ENCODE measurements at places on chromosomes 1 and 21. TPM values are rescaled to one million over a fixed set of nuclear protein-coding genes. Genes with fewer than 3 reads are reported as not detected.
A peak's percentile ranks its signal among the peaks of the same experiment; 100 is the strongest.

- DNase-seq: peak; percentile 38
These were observed 149.2 kb upstream of the TMEM51 start for GRCh38 chr1:15004396-15004795.

DNA sequence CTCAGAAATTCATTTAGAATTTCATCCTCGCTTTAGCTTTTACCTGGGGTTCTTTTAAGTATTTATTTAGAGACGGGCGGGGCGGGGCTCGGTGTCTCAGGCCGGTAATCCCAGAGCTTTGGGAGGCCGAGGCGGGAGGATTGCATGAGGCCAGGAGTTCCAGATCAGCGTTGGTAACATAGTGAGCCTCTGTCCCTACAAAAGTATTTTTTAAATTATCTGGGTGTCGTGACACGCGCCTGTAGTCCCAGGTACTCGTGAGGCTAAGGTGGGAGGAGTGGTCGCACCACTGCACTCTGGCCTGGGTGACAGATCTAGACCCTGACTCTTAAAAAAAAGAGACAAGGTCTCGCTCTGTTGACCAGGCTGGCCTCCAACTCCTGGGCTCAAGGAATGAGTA is 942 bp upstream of the RSBN1 start:
- DNase-seq: no peak

DNA sequence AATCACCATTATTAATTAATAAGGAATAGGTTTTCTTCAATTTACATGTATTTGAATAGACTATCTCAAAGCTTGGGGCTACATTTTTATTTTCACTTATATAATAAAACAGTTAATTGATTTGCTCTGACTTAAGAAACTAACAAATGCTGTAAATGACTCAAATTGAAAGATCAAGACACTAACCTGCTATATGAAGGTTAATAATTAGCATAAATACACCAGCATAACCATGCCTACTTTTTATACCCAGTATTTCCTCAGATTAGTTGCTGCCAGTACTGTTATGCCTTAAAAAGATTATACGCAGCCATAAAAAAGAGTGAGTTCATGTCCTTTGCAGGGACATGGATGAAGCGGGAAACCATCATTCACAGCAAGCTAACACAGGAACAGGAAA is 1545.1 kb downstream of the AMY1C start:
- no peak for DNase-seq

GRCh38 chr21:22791376-22791775 is 1793.2 kb downstream of the NCAM2 start:
- DNase-seq: no peak

- DNase-seq: peak; percentile 99
These were observed 11.5 kb downstream of the BCAR3 start for GRCh38 chr1:93670141-93670540.

DNA sequence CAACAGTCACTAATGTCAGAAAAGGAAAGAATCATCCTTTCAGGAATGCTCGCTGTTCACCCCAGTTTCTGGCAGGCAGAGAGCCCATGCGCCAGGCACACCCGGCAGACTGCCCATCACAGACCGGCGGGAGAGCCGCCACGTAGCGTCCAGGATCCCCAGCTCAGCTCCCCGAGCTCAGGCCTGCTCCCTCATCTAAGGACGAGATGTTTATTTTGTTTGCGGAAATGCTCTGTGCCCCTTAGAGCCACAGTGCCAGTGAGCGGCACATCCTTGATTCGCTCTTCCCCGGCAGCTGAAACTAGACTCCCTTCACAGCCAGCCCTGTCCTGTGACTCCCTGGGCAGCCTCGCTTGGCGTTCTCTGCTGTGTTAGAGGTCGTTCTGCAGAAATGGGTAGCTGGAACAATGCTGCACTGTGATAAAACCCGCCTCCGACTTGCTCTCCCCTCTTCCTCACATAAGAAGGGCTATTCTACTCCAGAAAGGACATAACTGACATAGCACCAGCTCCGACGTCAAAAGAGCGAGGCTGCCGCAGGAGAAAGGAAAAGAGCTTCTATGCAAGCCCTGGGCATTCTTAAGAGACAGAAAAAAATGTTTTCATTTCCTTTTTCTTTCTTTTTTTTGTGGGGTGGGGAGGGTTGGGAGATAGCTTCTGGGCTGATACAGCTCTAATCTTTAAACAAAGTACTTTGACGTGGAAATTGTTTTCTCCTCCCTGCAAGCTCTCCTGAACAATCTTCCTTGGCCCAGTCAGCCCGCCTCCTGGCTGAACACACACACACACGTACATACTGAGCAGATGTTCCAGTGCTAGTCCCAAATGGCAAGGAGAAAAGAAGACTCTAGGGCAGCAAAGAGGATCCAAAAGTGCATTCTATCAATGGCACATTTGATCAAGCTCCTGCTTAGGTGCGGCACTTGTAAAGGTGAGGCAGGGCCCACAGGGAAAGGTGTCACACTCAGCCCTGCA is 37.2 kb downstream of the MRAP start:
- DNase-seq: no peak

DNA sequence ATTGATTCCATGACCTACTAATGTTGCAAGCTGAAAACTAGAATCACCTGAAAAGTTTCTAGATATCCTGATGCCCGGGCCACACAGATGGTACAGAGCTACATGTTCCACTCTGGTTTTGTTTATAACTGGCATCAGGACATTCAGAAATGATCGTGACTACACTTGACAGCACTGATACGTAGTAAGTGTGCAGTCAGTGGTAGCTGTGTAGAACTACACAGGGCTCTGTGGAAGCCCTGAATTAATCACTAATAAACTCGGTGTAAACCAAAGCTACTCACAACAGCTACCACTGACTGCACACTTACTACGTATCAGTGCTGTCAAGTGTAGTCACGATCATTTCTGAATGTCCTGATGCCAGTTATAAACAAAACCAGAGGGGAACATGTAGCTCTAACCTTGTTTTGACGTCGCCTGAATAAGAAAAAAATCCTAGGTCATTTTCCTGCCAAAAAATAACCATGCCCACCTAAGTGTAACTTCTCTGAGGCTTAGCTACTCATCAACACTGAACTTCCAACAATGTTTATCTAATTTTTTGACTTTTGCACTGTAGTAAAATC is 149.7 kb downstream of the TGFBR3 start:
- DNase-seq: no peak

DNA sequence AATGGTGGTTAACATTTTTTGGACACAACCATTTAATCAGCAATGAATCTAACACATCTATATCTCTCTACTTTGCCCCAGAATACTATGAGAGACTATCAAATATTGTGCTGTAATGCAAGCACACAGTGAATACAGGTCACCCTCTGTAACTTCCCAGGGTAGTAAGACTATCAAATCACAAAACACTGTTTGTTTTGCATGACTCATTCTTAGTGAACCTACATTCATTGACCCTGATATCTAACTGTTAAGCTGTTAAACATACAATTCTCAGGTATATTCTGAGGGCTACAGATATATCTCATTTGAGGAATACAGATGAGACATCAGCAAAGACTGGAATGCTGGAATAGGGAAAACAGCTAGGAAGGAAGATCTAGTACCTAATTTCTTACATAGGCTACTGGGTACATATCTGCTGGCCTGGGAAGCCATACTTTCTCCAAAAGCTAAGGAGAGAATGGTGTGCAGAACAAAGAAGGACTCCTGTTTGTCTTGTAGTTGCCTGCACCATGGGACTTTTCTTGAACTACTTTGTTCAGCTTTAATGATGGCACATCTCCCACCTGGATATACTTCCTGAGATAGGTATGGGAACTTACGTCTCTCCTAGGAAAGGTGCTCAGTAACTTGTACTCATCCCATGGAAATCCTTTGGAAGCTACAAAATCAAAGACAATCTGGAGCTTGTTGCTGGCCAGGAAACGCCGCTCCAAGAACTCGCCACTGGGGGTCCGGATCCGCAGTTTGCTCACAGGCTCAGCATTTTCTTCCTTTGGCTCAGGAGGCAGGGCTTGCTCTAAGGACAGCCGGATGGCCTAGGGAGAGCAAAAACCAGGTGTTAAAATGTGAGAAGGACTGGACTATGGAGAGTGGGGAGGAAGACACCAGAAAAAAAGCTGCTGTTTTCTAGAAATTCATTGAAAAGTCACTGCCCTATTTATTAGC is 51.9 kb upstream of the DMRTA2 start:
- DNase-seq: peak; percentile 26

DNA sequence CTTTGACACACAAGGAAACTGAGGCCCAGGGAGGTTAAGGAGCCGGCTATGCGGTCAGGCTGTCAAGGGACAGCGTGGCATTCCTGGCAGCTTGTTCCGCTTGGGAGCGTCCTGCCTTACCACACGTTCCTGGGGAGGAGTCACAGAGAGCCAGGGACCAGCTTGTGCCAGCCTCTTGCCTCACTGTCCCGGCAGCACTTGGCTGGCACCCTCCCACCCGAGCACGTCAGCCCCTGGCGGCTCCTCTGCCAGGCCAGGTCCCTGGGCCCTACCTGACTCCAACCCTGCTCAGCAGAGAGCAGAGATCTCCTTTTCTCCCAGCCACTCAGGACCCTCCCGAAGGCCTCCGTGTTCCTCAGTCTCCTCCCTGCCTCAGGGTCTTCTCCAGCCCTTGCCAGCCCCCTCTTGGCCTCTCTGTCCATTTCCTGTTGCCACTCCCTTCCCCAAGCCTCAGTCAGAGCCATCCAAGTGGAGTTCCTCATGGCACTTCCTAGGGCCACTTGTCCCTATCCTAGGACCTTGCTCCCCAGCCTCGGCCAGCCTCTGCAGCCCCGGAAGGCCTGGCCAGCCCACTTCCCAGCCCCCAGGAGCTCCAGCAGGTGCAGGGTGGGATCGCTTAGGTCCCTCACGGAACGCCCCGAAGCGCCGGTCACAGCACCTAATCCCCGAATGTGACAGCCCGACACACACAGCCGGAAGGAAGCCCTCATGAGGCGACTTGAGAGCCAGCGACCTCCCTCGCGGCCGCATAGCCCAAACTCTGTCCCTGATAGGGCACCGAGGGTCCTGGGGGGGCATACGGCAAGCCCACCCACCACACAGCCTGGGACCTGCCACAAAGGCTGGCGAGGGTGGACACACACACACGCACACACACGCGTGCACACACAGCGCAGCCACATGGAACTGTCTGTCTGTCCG is 130.3 kb downstream of the CASZ1 start:
- no peak for DNase-seq

DNA sequence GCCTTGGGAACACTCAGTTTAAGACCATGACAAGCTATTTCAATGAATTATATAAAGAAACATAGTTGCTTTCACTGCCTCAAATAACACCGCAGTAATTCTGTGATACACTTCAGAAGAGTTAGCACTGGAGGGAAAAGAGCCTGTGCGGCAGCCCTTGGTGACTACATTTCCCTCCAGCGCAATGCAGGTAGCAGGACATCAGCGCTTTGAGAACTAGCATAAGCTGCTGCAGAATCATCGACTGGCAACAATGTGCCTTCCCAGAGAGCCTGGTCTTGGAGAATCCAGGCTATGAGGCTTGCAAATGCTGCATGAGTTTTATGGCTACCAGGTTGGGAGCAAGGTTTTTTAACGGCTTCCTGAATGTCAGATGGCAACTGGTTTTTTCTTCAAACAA is 7.5 kb downstream of the NRIP1 start:
- no peak for DNase-seq

- DNase-seq: no peak
These were observed 48.7 kb downstream of the DMAP1 start for GRCh38 chr1:44261962-44262361.

GRCh38 chr1:230822092-230822581 is 46.2 kb downstream of the C1orf198 start:
- DNase-seq: no peak

DNA sequence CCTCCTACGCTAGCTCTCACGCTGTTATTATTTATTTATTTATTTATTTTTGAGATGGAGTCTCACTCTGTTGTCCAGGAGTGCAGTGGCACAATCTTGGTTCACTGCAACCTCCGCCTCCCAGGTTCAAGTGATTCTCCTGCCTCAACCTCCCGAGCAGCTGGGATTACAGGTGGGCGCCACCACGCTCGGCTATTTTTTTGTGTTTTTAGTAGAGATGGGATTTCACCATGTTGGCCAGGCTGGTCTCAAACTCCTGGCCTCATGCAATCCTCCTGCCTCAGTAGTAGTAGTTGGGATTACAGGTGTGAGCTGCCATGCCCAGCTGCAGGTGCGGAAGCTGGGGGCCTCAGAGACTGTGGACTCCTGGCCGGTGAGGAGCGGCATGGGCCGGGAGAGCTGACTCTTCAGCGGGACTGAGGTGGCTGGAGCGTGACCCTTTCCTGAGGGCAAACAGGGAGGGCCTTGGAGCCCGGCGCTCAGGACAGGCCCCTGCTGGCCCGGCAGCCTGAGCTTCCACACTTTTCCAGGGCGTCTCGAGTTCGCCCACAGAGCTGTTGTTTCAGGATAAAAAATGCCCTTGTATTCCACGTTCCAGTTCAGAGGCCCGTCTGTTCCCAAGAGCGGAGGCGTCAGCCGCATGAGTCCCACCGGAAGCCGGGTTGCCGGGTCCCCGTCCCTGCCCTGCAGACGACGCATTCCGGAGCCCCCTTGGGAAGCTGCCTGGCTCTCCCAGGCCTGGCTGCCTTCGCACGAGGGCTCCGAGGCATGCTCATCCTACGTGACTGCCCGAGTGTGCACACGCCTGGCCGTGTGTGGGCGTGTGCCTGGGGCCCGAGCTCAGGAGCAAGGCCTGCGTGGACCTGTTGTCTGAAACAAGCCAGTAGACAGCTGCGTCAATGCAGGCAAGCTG is 126.2 kb downstream of the SIK1 start:
- no peak for DNase-seq

- DNase-seq: no peak
These were observed 337.7 kb downstream of the SIPA1L2 start for GRCh38 chr1:232292239-232292638.

DNA sequence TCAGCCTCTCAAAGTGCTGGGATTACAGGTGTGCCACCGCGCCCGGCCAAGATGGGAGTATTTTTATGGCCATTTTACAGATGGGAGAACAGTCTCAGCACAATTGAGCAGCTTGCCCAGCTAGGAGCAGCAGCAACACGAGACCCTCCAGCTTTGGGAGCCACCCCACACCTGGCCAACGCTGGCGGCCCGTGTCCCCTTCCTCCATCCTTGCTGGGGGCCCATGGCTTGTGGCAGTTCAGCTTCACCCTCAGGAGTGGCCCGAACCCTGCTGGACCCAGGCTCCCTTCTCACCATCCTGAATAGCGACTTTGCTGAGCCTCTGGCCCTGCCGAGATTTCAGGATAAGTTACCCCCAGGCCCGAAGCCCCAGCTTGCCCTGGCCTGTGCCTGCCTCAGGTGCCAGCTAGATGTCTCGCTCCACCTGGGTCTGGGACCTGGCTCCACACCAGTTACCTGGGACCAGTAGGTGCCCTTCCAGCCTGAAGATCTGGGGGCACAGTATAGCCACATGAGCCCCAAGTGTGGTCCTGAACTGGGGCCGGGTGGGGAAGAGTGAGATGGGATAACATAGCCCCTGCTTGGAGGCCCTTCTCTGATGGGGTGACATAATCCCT is 19.2 kb downstream of the SLC66A1 start:
- DNase-seq: no peak

The FCRLB gene
- 2.7 TPM for total RNA-seq

The FOXO6 gene
- not detected for total RNA-seq

The TFF2 gene
- total RNA-seq: 0.30 TPM

The CLEC20A gene
- total RNA-seq: not detected

The ANGPTL3 gene
- not detected for total RNA-seq

The CR2 gene
- total RNA-seq: not detected
